A549 (cell line): ENCODE measurements at places on chromosomes 1 and 21. TPM values are rescaled to one million over a fixed set of nuclear protein-coding genes. Genes with fewer than 3 reads are reported as not detected.

Gene RNF186
- not detected in 3 replicates for polyA plus RNA-seq

Gene TBX15
- 0.03 TPM in 1 of 3 replicates, not detected in the others for polyA plus RNA-seq

DNA sequence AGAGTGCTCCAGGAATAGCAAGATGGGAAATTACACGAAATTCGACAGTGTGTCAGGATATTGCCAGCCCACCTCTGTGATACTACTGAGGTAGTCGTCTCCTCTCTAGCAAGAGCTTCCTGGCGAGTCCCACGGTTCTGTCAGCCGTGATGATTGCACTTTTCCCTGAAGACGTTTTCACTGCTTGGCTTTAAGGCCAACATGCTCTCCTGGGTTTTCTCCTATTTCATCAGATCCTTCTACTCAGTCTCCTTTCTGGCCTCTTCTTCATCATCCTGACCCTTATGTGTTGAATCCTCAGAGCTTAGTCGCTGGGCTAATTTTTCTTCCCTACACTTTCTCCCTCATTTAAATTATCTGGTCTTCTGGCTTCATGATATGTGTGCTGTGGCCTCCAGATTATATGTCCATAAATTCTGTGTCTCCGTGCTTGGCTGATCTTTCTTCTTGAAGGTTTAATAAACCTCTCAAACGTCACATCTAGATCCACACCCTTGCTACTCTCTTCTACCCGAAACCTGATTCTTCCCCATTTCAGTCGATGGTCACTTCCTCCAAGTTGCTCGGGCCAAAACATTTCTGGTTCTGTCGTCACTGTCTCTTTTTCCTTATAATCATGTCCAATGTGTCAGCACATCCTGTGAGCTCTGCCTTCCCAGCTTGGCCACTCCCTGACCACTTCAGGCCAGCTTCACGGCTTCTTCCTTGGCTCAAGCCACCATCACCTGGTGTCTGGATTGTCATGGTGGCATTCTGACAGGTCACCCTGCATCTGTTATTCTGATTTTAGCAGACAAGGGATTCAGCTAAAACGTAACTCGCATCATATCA lies 12.2 kb downstream of the OR2B11 start:
- DNase-seq = no peak

- DNase-seq = no peak
These were observed 172.8 kb downstream of the ACTL8 start for GRCh38 chr1:17927952-17928351.

DNA sequence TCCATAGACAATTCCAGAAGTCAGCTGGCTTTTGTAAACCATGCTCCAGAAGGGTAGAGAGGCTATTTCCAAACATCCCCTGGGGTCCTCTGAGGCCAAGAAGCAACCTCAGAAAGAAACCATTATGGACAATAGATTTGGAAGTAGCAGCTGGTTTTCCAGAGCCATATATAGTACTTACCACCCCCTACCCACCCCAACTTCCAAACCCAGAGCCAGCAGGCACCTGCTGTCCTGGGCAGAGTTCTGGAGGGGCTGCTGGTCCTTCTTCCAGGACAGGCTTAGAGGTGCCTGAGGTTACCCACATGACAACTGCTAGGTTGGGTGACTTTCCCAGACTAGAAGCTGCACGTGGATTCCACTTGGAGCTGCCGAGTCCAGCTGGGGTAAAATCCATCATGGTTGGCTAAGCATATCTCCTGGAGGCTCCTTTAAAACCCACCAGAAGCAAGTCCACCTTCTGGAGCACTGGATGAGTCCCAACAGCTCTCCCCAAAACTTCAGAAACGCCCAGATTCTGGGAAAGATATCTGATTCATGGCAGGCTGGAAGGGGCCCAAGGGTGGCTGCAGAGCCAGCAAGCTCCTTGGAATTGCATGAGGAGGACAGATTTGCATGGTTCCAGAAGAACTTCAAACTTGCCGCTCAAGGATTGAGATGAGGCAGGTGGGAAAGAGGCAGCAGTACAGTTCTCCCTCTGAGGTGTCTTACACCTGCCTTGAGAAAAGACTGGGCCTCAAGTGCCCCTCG lies 5.8 kb downstream of the MYCL start:
- no peak for DNase-seq
